Neuronal stem cell (in vitro differentiated cells): ENCODE measurements at places on chromosomes 1 and 21.
A peak's percentile ranks its signal among the peaks of the same experiment; 100 is the strongest.

- peaks cover 6% of the 10 kb centered on the region for H3K27me3 ChIP-seq
- peaks cover 26% of the 10 kb centered on the region for H3K36me3 ChIP-seq
- no peak overlapping the region for H3K27ac ChIP-seq
These were observed 42.7 kb downstream of the FAAP20 start for GRCh38 chr1:2151911-2152310.

DNA sequence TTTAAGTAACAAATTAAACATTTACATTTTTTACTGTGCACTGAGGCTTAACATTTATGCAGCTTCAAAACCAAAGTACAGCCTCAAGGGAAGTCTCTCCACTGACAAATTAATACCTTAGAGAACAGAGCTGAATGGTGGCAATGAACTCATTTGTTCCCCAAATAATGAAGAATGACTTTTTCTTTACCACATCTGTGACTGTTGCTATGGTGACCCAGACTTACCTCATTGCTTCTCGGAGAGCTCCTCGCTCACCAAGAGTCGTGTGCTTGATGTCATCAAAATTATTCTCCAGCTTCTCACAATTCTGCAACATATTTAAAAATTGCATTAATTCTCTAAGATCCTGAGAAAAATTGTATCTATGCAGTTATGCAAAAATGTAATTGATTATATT lies 92.9 kb downstream of the DPYD start:
- no peaks in the 10 kb centered on the region for H3K4me1 ChIP-seq
- no peak overlapping the region for H3K27ac ChIP-seq
- no peak overlapping the region for H3K4me3 ChIP-seq

GRCh38 chr1:214086945-214087344 lies 99.2 kb downstream of the PROX1 start:
- no peaks in the 10 kb centered on the region for H3K36me3 ChIP-seq
- DNase-seq: no peak
- no peak overlapping the region for H3K4me3 ChIP-seq
- peaks cover 7% of the 10 kb centered on the region for H3K27me3 ChIP-seq
- no peaks in the 10 kb centered on the region for H3K4me1 ChIP-seq
- H3K27ac ChIP-seq: no peak overlapping the region

DNA sequence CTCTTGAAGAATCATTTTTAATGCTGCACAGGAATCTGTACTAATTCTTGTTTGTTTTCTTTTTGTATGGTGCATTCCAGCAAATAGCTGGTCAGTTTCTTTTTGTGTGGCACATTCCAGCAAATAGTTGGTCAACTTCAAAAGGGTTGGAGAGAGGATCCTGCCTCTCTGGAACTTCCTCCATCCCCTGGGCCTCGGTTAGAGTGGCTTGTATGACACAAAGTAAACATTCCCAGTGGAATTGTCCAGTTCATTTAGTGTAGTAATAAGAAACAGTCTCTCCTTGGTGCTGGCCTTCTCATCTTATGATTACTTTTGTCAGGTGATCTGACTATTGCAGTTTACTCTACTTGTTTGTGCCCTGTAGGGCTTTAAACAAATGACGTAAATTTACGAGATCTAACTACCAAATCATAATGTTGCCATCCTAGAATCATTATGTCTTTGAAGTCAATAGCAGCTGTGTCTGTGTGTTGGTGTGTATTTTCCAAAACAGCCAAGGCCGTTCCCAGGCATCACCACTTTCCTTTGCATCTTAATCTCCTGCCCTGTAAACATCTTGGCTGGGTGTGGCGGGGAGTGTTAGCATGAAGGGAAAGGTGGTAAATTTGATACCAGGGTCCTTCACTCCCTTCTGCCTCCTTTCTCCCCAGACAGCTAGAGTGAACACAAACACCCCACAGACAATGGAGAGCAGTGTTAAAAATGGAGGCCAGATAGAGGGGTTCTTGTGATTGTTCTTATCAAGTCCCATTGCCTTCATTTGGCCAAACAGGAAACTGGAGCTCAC lies 77.9 kb downstream of the CDC7 start:
- H3K4me1 ChIP-seq: peaks cover 4% of the 10 kb centered on the region
- no peaks in the 10 kb centered on the region for H3K36me3 ChIP-seq
- no peak for DNase-seq
- no peaks in the 10 kb centered on the region for H3K27me3 ChIP-seq

GRCh38 chr21:36126208-36126565 lies 8.7 kb upstream of the CBR3 start:
- no peak overlapping the region for H3K27ac ChIP-seq
- peaks cover 2% of the 10 kb centered on the region for H3K4me1 ChIP-seq
- no peaks in the 10 kb centered on the region for H3K36me3 ChIP-seq
- H3K4me3 ChIP-seq: no peak overlapping the region
- no peak for DNase-seq

GRCh38 chr1:8015036-8015808 lies 10.9 kb downstream of the ERRFI1 start:
- peaks cover 47% of the 10 kb centered on the region for H3K36me3 ChIP-seq
- no peak overlapping the region for H3K4me3 ChIP-seq
- DNase-seq: no peak
- peak overlapping the region; percentile 13 for H3K27ac ChIP-seq

- H3K27ac ChIP-seq: no peak overlapping the region
- H3K27me3 ChIP-seq: no peaks in the 10 kb centered on the region
- no peaks in the 10 kb centered on the region for H3K36me3 ChIP-seq
- H3K4me3 ChIP-seq: no peak overlapping the region
- DNase-seq: no peak
These were observed 148.5 kb downstream of the DHRS3 start for GRCh38 chr1:12469493-12469892.

- no peaks in the 10 kb centered on the region for H3K27me3 ChIP-seq
- H3K4me1 ChIP-seq: peaks cover 6% of the 10 kb centered on the region
- no peaks in the 10 kb centered on the region for H3K36me3 ChIP-seq
- H3K27ac ChIP-seq: no peak overlapping the region
- H3K4me3 ChIP-seq: no peak overlapping the region
- no peak for DNase-seq
These were observed 64.5 kb upstream of the FAM3B start for GRCh38 chr21:41251961-41252642.
